CD4-positive, alpha-beta T cell (primary cell): ENCODE measurements at places on chromosomes 16 and 17. TPM values are rescaled to one million over a fixed set of nuclear protein-coding genes. Genes with fewer than 3 reads are reported as not detected.

The IRF8 gene
- total RNA-seq, result 13.2 TPM

- H3K27ac ChIP-seq, result no peak overlapping the region
- H3K27me3 ChIP-seq, result no peaks in the 10 kb centered on the region
- no peak overlapping the region for H3K4me3 ChIP-seq
- no peak for DNase-seq
- peaks cover 41% of the 10 kb centered on the region for H3K36me3 ChIP-seq
Observed at GRCh38 chr17:75039238-75039637, 7.5 kb downstream of the ATP5PD start.

DNA sequence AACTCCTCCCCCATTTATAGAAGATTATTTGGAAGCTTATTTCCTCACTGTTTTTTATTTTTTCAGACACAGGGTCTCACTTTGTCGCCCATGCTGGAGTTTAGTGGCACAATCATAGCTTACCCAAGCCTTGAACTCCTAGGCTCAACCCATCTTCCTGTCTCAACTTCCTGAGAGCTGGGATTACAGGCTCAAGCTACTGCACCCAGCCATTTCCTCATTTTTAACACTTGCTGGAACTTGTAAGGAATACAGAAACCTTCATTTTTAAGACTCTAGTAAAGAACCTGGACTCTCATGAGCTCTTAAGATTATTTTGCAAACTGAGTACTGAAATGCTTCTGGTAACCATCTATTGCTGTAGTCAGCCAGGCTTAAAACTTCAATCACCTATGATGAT lies 29.9 kb downstream of the KANSL1 start:
- H3K4me3 ChIP-seq, result no peak overlapping the region
- peaks cover 48% of the 10 kb centered on the region for H3K4me1 ChIP-seq
- H3K27ac ChIP-seq, result no peak overlapping the region
- peaks cover 6% of the 10 kb centered on the region for H3K36me3 ChIP-seq
- no peaks in the 10 kb centered on the region for H3K27me3 ChIP-seq

- H3K27me3 ChIP-seq, result peaks cover 6% of the 10 kb centered on the region
- no peak overlapping the region for H3K4me3 ChIP-seq
- no peak overlapping the region for H3K27ac ChIP-seq
- DNase-seq, result no peak
- H3K36me3 ChIP-seq, result no peaks in the 10 kb centered on the region
Observed at GRCh38 chr16:56549744-56550385, 15.0 kb upstream of the MT4 start.

DNA sequence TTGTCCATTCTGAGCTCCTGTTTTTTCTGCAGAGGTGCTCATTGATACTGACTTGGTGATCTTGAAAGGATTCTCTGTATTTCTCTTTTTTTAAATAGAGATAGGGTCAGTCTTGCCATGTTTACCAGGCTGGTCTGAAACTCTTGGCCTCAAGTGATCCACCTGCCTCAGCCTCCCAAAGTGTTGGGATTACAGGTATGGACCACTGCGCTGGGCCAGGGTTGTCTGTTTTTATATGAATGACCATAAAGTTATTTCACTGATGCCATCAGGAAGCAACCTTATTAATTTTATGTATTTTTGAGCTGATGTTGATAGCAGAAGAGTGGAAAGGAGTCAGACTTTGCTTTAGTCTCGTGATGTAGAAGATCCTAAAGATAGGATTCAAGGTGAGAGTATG lies 35.7 kb upstream of the METTL9 start:
- no peak for DNase-seq
- no peaks in the 10 kb centered on the region for H3K27me3 ChIP-seq
- no peak overlapping the region for H3K27ac ChIP-seq
- H3K4me3 ChIP-seq, result no peak overlapping the region

GRCh38 chr16:78892951-78893733 lies 707.4 kb downstream of the MAF start:
- peaks cover 22% of the 10 kb centered on the region for H3K4me1 ChIP-seq
- DNase-seq, result no peak
- no peaks in the 10 kb centered on the region for H3K36me3 ChIP-seq
- H3K27me3 ChIP-seq, result no peaks in the 10 kb centered on the region
- H3K27ac ChIP-seq, result peak overlapping the region; percentile 50

- H3K27ac ChIP-seq, result no peak overlapping the region
- H3K27me3 ChIP-seq, result peaks cover 13% of the 10 kb centered on the region
- H3K4me1 ChIP-seq, result peaks cover 11% of the 10 kb centered on the region
- H3K4me3 ChIP-seq, result peak overlapping the region; percentile 26
Observed at GRCh38 chr17:39027455-39028035, 60.3 kb upstream of the FBXO47 start.

- no peak overlapping the region for H3K27ac ChIP-seq
- no peak overlapping the region for H3K4me3 ChIP-seq
- no peak for DNase-seq
- peaks cover 12% of the 10 kb centered on the region for H3K36me3 ChIP-seq
- H3K27me3 ChIP-seq, result no peaks in the 10 kb centered on the region
Observed at GRCh38 chr16:938136-938535, 32.6 kb downstream of the LMF1 start.

- H3K27ac ChIP-seq, result no peak overlapping the region
- no peak for DNase-seq
- H3K4me3 ChIP-seq, result no peak overlapping the region
- no peaks in the 10 kb centered on the region for H3K27me3 ChIP-seq
- H3K36me3 ChIP-seq, result no peaks in the 10 kb centered on the region
Observed at GRCh38 chr16:83633286-83633685, 174.5 kb upstream of the HSBP1 start.

DNA sequence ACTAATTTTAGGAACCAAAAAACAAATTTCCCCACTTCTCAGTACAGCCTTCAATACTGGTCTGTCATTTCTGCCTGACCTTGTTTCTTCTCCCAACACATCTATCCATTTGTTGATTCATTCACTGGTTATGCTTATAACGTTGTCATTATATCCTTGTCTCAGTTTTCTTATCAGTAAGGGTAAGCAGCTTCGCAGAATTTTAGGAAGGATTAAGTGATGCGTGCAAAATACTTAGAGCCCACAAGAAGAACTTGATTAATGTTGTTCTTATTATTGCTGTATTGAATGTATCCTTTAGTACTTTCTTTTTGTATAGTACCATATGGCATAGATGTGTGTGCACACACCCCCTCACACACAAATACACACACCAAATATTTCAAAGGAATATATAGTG lies 403.5 kb upstream of the HSBP1 start:
- DNase-seq, result no peak
- H3K27ac ChIP-seq, result no peak overlapping the region
- no peak overlapping the region for H3K4me3 ChIP-seq
- H3K36me3 ChIP-seq, result no peaks in the 10 kb centered on the region
- no peaks in the 10 kb centered on the region for H3K27me3 ChIP-seq
- no peaks in the 10 kb centered on the region for H3K4me1 ChIP-seq

DNA sequence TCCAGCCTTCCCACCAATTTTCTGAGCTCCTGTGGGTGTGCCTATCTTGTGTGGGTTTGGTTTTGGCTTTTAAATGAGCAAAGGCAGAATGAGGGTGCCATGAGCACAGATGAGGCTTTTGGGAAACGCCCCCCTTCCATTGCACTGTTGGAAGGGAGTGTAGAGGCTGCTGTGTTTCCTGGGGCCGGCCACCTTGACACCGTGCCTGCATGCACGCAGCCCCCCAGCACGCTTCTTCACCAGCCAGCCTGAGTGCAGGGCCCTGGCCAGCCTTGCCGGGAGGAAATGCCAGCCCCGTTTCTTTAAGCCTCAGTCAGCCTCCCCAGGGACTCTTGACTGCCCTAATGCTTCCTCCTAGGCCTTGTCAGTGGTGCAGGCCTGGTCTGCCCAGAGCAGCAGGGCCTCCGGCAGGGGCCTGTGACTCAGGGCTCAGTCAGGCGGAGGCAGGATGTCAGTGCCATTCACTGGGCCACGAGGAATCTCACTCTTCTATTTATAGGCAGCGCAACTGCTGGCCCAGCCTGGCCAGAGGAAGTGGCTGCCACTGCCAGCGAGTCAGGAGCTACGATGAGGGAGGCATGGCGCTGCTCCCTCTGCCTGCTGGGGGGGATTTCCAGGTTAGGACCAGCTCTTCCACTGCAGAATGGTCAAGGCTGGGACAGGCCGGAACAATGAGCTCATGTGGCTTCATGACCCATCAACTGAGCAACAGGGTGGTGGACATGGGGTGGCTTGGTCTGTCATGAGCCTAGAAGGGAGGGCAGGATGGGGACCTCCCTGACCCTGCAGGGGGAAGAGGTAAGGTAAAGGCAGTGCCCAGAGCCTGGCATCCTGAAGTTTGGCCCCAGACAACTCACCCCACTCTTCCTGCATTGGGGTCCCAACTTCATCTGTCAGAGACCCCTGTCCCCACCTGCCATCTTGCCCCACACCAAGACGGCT lies 205.2 kb downstream of the RAB11FIP4 start:
- no peak overlapping the region for H3K4me3 ChIP-seq
- peaks cover 5% of the 10 kb centered on the region for H3K4me1 ChIP-seq
- H3K27ac ChIP-seq, result no peak overlapping the region
- no peak for DNase-seq

The TMC5 gene
- total RNA-seq, result not detected

The CCDC200 gene
- 0.47 TPM for total RNA-seq

DNA sequence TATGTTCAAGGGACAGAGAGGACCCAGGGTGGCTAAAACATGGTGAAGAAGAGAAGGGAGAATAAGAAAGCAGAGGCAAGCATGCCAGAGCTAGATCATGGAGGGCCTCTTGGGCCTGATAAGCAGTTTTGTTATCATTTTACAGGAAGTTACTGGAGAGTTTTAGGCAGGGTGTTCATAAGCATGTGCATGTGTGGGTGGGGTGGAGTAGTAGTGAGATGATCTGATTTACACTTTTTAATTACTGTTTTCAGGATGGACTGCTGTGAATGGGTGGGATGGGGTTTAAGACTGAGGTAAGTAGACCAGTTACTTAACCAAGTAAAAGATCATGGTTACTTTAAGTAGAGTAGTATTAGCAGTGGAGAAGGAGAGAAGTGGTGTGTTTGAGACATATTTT lies 173.6 kb downstream of the PHKB start:
- no peak for DNase-seq
- no peak overlapping the region for H3K4me3 ChIP-seq
- peaks cover 5% of the 10 kb centered on the region for H3K36me3 ChIP-seq
- H3K27me3 ChIP-seq, result no peaks in the 10 kb centered on the region
- H3K4me1 ChIP-seq, result no peaks in the 10 kb centered on the region

DNA sequence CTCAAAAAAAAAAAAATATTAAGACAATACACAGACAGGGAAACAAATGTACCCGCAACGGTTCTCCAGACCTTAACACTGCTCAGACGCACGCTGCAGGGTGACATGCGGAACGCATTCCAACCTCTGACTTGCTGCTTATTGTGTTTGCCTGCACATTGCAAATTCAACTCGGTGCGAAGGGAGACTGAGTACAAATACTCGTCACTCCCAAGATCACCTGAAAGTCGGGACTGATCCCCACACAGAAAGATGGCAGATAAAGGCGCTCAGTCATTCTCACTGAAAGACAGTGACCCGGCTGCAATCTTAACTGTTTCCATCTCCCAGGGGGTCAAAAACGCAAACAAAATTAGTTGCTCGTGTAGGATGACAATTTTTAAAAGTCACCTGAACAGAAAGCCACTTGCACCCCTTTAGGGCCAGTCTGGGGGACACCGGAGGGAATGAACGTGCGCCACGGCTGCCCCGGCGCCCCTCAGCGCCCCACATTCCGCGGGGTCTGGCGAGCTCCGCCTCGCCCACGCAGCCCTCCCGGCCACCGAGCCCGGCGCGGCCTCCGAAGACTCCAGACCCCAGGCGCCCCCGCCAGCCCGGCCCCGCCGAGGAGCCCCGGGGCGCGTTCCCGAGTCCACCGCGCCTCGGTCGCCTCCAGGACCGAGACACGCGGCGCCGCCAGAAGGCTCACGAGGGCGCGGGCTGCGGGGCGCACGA lies 589 bp downstream of the CLCN7 start:
- H3K27me3 ChIP-seq, result no peaks in the 10 kb centered on the region
- no peak for DNase-seq
- H3K4me3 ChIP-seq, result peak overlapping the region; percentile 62
- peaks cover 41% of the 10 kb centered on the region for H3K4me1 ChIP-seq
- no peaks in the 10 kb centered on the region for H3K36me3 ChIP-seq

DNA sequence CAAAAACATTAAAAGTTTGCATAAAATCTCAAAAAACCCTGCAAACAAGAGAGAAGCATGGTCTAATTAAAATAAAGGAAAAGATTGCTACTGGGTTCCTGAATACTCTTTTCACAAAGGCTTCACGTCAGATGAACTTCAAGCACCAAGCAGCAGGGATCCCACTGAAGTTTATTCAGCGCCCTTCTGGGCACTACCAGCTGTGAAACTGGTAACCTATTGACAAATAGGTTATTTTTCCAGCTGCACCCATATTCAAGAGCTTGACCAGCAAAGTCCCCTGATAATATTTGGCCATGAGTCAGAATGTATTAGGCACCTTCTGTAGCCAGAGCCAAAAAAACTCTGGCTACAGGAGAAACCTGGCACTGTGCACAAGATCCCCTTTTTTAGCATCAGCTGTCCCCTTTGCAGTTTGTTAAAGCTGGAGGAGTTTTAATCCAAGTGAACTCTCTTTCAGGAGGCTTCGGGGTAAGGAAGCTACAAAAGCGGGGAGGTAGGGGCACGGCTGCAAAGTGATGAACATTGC lies 60.3 kb downstream of the GRIN2A start:
- H3K4me1 ChIP-seq, result no peaks in the 10 kb centered on the region
- no peaks in the 10 kb centered on the region for H3K36me3 ChIP-seq
- H3K27ac ChIP-seq, result no peak overlapping the region
- H3K4me3 ChIP-seq, result no peak overlapping the region
- DNase-seq, result no peak

The DUSP3 gene
- total RNA-seq, result 10.6 TPM

The CDRT15 gene
- total RNA-seq, result not detected

DNA sequence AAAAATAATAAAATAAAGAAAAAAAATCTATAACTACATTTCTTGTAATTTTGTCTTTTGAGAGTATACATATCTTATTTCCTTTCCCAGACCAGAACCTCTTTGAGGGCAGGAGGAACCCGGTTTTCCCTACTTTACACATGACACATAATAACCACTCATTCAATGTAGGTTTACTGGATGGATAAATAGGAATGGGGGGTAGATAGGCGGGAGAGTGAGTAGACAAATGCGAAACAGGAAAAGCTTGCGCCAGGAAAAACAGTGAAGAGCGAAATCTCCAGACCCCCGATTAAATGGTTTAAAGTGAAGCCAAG lies 515 bp upstream of the GOSR2 start:
- H3K4me3 ChIP-seq, result peak overlapping the region; percentile 90
- peak overlapping the region; percentile 90 for H3K27ac ChIP-seq
- no peaks in the 10 kb centered on the region for H3K27me3 ChIP-seq

GRCh38 chr17:41553987-41554680 lies 17.7 kb downstream of the KRT9 start:
- peaks cover 12% of the 10 kb centered on the region for H3K27me3 ChIP-seq
- DNase-seq, result no peak
- H3K36me3 ChIP-seq, result no peaks in the 10 kb centered on the region
- peaks cover 7% of the 10 kb centered on the region for H3K4me1 ChIP-seq
- H3K27ac ChIP-seq, result no peak overlapping the region
- no peak overlapping the region for H3K4me3 ChIP-seq

DNA sequence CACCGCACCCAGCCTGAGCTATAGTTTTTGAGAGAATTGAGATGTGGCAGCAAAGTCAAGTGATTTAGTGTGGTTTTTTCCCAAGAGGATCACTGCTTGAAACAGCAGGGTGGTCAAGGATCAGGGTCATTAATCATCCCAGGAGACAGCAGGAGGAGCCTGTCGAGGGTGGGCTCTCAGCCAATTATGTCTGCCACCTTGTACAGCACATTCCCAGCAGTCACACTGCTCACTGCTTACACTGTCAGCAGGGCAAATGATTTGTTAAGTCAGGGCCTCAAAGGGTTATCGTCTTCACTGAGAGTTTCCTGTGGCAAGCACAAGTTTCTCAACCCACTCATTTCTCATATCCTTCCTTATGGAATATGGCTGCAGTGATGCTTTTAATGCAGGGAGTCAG lies 13.2 kb downstream of the B3GNT9 start:
- no peaks in the 10 kb centered on the region for H3K27me3 ChIP-seq
- DNase-seq, result no peak
- H3K36me3 ChIP-seq, result peaks cover 69% of the 10 kb centered on the region
- H3K27ac ChIP-seq, result no peak overlapping the region
